ENCODE measurements at places on chromosomes 13 and 19.

GRCh38 chr19:4399812-4400134 lies 574 bp downstream of the SH3GL1 start:
- DNase-seq, result no peak

- no peak for DNase-seq
These were observed 309.2 kb downstream of the FGF9 start for GRCh38 chr13:21980049-21980448.

GRCh38 chr19:45162608-45163143 lies 1.9 kb upstream of the NKPD1 start:
- DNase-seq, result no peak

DNA sequence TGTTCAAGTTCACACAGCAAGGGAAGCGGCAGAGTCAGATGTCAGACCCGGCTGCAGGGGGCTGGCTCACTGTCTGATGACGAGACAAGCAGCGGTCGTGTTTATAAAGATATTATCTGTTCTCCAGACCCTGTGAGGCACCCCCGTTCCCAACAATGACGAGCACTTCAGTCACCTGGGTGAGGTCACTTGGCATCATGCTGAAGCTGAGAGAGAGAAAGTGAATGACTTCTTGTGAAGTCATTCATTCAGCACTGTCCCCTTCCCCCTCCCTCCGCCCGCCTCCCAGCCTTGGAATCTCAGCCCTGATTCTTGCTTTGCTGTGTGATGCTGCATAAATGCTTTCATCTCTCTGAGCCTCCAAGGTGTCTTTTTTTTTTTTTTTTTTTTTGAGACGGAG lies 4.9 kb upstream of the LYPD3 start:
- peak; percentile 79 for DNase-seq

- no peak for DNase-seq
These were observed 10.6 kb upstream of the ZNF556 start for GRCh38 chr19:2856457-2857050.

DNA sequence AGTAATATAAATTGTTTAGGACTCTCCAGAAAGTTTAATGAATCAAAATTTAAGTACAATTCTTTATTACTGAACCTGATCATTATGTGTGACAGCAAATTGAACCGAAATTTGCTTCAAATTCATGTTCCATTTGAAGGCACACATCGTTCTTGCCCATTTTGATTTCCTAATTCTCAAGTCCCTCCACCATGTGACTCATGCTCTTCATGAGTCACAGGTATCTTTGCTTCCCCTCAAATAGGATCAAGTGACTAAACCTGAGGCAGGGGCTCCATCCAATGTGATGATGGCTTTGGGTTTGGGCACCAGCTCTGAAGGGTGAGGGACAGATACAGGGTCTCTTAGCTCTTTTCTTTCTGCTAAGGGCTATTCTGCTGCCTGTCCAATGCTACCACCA lies 86.1 kb downstream of the THSD1 start:
- no peak for DNase-seq

Data from CD4-positive, alpha-beta T cell (primary cell).